Hippocampal formation (tissue), 2 donors: ENCODE measurements at places on chromosomes 2 and 18.

DNA sequence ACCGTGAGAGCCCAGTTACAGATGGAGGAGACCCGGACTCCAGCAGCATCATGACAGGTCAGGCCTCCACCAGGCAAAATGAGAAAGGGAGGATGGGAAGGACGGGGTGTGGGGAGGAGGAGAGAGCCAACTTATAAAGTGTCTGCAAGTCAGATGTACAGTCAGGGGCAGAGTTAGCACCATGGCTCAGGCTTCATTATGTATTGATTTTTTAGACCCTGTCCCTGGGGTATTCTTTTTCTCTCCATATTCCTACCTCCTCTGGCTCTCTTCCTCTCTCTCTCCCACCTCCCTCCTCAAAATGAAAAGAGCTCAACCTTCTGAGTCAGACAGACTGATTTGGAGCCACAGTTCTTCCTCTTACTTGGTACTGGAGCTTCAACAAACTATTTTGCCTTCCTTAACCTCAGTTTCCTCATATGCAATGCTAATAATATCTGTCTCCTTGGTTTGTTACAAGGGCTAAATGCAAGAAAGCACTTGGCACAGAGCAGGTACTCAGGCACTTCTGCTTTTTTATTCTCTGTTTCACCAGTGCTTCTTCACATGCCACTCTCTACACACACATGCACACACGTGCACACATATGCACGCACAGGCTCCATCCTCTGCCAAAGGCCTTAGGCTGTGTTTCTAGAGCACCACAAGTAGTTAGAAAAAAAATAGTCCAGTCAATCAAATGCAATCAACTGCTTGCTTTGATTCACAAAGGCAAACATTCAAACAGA lies 92.3 kb upstream of the PKDCC start:
- DNase-seq, result peak; percentile 35

GRCh38 chr2:96819128-96819875 lies 3.2 kb downstream of the CNNM3 start:
- no peak for DNase-seq

GRCh38 chr18:13216092-13216582 lies 2.4 kb upstream of the LDLRAD4 start:
- DNase-seq, result peak; percentile 90

GRCh38 chr18:78972930-78973331 lies 6.7 kb upstream of the SALL3 start:
- no peak for DNase-seq

- DNase-seq, result peak; percentile 60
Observed at GRCh38 chr18:5630057-5630899, 86.5 kb upstream of the EPB41L3 start.

GRCh38 chr2:81445176-81445575 lies 1140.6 kb upstream of the LRRTM1 start:
- no peak for DNase-seq

DNA sequence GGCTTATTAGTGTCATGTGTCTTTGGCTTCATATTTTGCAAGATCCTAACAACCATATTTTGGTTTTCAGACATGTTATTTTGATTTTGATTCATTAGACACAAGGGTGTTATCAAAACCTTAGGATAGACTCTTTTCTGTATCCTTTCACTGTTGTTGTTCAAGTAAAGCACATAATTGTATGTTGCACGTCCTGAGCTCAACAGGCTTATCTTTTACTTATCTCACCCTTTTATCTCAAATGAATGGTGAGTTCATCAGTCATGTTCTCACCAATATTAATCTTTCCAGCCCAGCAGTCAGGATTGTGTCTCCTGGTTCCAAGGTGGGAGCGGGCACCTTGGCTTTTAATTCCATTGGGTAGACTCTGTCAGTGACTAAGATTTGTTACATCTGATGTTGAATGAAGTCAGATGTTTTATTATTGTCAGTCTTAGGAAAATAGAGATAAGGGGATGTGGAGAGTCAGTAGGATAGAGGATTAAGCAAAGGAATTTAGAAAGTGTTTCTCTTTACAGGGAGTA lies 11.9 kb downstream of the GPN1 start:
- no peak for DNase-seq

GRCh38 chr18:72940509-72940908 lies 72.7 kb upstream of the NETO1 start:
- no peak for DNase-seq

DNA sequence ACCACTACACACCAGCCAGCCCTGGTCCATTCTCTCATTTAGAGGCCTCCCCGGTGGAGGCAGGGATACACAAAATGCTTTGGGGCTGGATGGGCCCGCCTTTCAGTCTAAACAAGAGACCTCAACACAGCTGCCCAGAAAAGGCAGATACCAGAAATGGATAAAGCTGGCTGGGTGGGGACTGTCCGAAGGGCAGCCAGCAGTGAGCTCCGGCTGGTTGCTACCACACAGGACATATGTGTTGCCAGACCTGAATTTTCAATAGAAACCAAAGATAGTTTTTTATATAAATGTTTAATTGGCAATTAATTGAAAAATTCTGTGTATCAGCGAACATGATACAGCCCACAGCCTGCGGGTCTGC lies 1.4 kb downstream of the GPBAR1 start:
- no peak for DNase-seq

DNA sequence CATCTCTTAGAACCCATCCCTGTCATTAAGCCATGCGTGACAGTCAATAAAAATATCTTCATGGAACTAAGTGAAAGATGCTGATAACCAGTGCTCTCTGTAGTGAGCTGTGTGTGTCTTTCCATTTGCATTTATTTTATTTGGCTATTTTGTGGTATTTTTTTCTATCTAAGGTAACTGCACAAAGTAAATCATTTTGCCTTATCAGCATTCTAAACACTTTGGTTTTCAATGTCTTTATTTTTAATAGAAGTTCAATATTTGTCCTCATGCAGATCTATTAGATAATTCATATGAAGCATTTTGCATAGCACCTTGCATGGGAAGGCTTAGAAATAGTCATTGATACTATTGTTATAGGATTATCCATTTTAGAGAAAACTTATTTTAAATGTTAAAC lies 163.6 kb upstream of the TANK start:
- DNase-seq, result no peak

GRCh38 chr2:176643646-176644045 lies 374.4 kb downstream of the MTX2 start:
- no peak for DNase-seq

DNA sequence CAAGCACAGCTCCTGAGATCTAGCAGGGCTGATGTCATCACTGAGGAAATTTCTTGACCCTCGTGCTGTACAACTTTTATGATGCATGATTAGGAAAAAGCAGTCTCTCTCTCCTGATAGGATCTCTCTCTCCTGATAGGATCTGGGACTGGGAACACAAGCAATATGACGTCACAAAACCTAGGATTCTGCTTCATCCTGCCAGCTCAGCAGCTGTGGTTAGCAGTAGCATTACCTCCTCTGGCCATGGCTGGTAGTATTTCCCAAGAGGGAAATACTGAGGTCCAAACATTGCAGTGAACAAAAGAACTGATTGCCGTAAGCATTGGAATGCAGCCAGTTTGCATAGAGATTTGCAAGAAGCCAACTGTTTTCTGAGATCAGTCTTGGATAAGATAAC lies 521.2 kb upstream of the POU3F3 start:
- no peak for DNase-seq

DNA sequence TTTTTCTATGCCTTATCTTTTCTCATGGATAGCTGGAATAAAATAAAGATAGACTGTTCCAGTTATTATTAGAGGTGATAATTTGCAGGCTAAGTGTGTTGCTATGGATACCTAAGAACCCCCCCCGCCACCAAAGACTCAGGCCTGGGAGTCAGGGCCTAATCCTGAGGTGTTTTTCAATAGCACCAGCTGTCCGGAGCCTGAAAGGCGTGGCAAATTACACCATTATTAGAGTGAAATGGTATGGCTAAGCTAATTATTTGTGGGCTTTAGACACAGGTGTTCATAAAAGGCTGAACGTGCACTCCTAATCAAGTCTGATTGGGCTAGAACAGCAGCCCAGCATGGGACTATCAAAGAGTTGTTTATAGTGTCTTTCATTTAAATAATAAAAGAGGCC lies 293.2 kb upstream of the DCC start:
- no peak for DNase-seq

- DNase-seq, result no peak
Observed at GRCh38 chr18:61784834-61785233, 108.0 kb downstream of the RNF152 start.
